ENCODE measurements at places on chromosomes 3 and 15.
A peak's percentile ranks its signal among the peaks of the same experiment; 100 is the strongest.

GRCh38 chr3:156727519-156728205, 53.3 kb downstream of the TIPARP start:
- DNase-seq: no peak

GRCh38 chr3:179093807-179094206, 22.2 kb upstream of the ZMAT3 start:
- no peak for DNase-seq

DNA sequence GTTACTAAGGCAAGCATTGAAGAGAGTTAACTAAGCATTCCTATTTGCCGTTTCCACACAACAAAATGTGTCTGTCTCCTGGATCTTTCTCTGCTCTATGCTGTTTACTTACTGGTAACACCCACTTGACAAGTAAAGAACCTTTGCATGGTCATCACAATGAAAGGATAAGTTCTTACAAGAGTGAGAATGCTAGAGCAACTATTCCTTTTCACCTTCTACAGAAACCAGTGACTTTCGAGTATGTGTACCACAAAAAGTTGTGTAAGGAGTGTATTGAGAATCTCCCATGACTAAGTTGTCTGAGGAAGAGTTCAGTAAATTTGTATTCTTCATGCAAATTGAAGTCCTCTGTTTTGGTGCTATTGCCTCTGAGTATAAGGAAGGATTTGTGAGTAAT, 10.8 kb downstream of the TIPARP start:
- no peak for DNase-seq

GRCh38 chr3:34213478-34213877, 415.0 kb downstream of the PDCD6IP start:
- DNase-seq: no peak

DNA sequence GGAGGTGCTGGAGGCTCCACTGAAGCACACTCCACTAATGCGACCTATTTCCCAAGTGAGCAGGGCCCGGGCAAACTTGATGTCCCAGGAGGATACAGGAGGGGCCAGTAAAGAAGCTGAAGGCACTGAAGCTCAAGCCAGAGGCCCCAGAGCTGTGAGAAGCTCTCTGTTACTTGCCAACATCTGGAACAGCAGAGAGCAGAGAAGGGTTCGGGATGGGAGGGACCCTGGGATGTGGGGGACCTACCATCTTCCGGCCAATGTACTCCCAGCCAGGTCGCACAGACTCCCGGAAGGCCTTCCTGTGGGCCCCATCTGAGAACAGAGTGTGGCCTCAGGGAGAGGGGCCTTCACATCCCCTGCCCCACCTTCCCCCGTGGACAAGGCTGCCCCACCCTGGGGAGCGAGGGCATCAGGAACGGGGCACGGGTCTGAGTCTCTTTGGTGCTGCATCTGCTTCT, 3.1 kb downstream of the HHATL start:
- no peak for DNase-seq

- no peak for DNase-seq
Observed at GRCh38 chr3:55607844-55608243, 120.7 kb upstream of the WNT5A start.

- DNase-seq: no peak
Observed at GRCh38 chr15:70491201-70491621, 272.1 kb downstream of the UACA start.

DNA sequence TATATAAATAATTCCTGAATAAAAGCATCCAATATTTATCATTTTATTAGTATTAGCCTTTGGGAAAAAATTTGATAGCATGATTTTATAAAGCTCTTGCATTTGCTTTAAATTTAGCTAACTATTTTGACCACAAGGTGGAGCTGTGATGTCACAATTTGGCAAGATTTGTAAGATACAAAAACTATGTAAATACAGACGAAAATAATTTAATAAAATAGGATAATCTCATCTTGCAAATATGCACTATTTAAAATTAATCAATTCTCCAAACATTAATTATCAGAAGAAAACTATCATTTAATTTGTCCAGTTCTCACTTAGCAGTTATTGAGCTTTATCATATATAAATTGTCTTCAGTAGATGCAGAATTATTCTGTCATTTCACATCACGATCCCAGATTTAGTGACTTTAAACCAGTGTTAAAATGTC, 95.4 kb downstream of the PLOD2 start:
- peak; percentile 34 for DNase-seq

GRCh38 chr15:40192942-40193341, 32.1 kb downstream of the BUB1B start:
- DNase-seq: no peak

DNA sequence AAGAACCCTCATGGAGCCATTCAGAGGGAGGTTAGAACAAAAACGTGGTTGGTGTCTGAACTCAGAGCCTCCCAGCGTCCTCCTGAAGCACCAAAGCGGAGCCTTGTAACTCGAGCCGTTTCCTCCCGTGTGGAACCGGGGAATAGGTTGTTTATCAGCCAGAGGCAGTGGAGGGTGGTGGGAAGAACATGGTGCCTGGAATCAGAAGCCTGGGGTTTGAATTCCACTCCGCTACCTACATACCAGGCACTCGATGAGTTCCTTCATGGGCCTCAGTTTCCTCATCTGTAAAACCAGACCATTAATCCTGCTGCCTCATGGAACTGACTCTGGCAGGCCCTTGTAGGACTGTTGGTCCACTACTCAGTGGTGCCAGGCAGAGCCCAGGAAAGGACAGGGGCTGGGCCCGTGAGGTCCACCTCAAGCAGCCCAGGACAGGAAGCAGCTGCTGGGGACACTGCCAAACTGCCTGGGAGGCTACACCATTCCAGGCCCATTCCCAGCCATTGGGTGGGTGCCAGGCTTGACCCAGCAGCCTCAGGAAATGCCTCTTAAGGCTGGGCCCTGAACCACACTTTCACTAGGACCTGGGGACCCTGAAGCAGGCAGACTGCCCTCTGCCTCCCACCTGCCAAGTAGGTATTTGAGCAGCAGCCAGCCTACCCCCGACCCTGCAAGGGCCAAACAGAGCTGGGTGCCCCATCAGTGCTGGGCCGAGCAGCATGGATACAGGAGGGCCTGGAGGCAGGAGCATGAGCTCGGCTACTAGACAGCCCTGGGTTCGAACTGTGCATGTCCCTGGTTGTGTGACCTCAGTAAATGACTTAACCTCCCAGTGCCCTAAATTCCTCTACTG, 33.4 kb downstream of the PRKCD start:
- no peak for DNase-seq

DNA sequence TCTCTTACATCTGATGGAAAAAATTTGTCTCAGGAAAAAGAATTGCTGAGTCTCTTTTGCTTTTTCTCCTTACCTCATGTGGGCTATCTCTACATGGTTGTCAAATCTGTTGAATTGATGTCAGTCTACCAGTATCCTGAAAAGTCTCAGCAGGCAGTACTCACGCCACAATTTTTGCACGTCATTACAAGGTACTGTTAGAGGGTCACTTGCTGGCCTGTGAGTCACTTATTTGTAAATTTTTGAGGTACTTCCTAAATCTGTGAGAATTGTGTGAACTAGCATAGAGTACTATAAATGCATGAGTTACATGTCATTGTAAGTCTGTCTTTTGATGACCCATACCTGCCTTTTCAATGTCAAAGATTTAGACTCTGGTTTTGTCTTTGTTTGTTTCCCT, 15.9 kb downstream of the HPS3 start:
- no peak for DNase-seq

GRCh38 chr15:39238443-39238842, 342.4 kb upstream of the THBS1 start:
- DNase-seq: no peak

DNA sequence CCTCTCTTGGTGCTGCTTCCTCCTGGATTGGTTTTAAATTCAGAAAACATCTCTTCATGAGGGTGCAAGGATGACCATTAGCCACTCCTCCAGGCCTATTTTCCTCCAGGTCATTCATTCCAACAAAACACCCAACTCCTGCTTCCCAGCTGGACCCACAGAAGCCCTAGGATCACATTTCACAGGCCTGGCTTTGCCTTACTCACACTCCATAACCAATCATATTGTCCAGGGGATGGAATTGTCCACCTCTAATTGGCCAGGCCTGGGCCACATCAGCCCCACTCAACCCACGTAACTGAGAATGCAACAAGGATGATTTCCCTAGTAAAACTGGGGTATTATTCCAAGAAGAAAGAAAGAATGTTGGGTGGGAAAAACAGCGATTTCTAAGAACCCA, 616.7 kb upstream of the SUCLG2 start:
- DNase-seq: no peak

DNA sequence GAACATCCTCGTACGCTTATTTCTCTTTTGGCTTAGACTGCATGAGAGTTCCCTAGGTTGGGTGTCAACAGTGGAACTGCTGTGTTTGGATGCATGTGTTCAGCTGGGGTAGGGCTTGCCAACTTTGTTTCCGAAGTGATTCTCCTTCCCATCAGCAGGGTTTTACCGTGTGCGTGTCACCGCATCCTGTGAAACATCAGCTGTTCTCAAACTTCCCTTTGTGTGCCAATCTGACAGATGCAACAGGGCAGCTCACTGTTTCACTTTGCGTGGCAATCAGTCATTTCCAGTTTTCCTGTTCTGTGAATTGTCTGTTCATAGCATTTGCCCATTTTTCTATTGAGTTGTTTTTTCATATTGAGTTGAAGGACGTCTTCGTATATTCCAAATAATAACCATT, 218.8 kb downstream of the VPS13C start:
- no peak for DNase-seq

Data from HS-27A (cell line).